Effector memory CD8-positive, alpha-beta T cell (primary cell): ENCODE measurements at places on chromosomes 16 and 17.

GRCh38 chr16:21284414-21284813 lies 6.3 kb upstream of the CRYM start:
- DNase-seq = no peak

DNA sequence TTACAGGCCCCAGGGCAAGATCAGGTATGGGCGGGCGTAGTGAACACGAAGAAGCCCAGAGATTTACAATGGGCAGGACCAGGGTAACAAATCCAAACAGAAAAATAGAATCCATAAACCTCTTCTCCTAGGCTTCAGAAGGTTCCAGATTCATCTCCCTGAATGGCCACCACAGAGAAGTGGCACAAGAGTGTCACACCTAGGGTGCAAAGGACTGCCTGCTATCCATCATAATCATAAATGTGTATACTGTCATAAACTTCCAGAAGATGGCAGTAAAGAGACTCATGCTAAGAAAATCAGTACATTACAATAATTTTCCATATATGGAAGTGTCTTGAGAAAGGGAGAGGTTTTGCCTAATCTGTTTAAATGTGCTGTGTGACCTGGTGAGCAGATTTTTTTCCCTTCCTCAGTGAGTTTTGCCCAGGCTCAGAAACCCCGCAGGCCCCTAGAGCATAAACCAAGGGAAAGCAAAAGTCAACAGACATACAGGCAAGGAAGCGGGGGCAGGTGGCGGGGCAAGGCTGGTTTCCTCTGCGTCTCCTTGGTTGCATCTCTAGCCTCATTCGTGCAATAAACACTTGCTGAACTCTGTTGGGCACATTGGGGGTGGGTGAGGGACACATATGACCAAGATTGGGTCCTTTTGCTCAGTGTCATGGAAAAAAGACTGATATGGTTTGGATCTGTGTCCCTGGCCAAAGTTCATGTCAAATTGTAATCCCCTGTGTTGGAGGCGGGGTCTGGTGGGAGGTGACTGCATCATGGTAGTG lies 92.0 kb upstream of the CDH5 start:
- DNase-seq = no peak

DNA sequence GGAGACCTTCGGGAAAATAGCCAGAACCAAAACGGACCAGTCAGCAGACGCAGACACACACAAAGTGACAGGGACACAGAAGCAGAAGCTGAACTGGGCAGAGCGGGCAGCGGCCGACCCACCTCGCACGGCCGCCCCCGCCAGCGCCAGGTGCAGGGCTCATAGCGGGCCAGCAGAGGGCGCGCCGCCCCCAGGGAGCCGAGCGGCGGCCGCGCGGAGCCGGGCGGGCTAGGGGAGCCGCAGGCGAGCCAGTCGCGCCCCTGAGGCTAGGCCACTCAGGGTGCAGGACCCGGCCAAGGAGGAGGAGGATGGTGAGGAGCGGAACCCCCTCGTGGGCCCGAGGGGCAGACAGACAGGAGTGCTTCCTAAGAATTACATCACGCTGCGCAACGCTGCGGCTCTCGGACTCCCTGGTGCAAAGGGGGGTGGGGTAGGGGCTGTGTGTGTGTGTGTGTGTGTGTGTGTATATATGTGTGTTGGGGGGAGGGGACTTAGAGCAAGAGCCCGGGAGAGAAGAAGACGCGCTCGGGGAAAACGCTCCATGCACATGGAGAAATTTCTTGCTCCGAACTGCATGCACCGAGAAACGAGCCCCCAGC lies 913 bp upstream of the NOG start:
- DNase-seq = peak; percentile 48

GRCh38 chr17:79769570-79770506 lies 8.1 kb upstream of the CBX2 start:
- no peak for DNase-seq

GRCh38 chr16:80527297-80527696 lies 13.5 kb upstream of the DYNLRB2 start:
- DNase-seq = peak; percentile 11

DNA sequence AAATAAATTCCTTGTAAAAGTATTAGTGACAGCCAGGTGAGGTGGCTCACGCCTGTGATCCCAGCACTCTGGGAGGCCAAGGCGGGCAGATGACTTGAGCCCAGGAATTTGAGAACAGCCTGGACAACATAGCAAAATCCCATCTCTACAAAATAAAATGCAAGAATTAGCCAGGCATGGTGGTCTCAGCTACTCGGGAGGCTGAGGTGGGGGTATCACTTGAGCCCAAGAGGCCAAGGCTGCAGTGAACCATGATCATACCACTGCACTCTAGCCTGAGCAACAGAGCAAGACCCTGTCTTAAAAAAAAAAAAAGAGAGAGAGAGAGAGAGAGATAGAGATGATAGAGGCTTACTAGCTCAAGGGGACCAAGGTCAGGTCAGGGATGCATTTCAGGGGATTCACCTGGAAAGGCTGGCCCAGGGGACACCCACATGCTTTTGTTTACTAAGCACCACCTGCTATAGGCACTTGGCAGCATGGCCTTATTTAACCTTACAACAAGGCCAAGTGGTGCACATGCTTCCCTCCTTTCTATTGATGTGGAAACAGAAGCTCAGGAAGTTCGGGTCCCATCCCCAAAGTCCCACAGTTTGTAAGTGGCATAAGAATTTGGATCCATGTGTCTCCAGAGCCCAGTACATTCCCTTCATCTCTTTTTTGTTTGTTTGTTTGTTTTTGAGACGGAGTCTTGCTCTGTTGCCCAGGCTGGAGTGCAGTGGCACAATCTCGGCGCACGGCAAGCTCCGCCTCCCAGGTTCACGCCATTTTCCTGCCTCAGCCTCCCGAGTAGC lies 12.4 kb upstream of the SRCIN1 start:
- DNase-seq = no peak

GRCh38 chr16:28917095-28917494 lies 7.9 kb downstream of the RABEP2 start:
- DNase-seq = no peak

GRCh38 chr16:50278251-50278650 lies 11.9 kb downstream of the ADCY7 start:
- no peak for DNase-seq

GRCh38 chr17:82400830-82401229 lies 17.3 kb upstream of the HEXD start:
- peak; percentile 33 for DNase-seq

- peak; percentile 45 for DNase-seq
These were observed 7.3 kb upstream of the VEZF1 start for GRCh38 chr17:57995076-57995956.

DNA sequence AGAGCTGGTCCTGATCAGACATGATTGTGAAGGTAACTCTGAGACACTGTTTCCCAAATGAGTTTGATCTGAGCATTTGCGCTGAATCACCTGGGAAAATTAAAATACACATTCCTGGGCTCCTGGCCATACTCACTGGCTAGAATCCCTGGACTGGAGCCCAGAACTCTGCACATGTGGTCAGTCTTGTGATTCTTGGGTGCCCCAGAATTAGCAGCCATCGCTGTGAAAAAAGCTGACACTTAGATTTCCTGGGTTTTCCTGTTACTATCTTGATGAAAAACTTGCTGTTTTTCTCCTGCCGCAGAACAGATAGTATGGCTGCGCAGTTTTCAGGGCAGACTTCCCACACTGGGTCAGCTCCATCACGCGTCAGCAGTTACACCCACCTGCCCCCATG lies 24.6 kb downstream of the NECAB2 start:
- DNase-seq = no peak

DNA sequence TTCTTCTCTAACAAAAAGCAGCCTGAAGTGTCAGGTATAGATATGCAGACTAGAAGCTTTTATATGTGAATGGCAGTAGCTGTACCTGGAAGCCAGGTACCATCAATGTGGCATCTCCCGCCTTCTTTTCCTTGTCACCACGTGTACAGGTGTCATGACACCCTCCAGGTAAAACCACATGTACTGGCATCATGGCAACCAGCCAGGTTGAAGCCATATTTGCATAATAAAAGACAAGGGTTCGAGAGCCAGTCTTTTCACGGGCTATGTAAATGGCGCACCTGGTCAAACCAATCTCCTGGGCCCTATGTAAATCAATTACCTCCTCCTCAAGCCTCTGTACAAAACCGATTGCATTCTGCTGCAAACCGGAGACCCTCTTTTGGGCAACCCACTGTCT lies 541.3 kb downstream of the CDH11 start:
- DNase-seq = no peak

- DNase-seq = no peak
These were observed 10.9 kb upstream of the C16orf54 start for GRCh38 chr16:29756654-29757053.

DNA sequence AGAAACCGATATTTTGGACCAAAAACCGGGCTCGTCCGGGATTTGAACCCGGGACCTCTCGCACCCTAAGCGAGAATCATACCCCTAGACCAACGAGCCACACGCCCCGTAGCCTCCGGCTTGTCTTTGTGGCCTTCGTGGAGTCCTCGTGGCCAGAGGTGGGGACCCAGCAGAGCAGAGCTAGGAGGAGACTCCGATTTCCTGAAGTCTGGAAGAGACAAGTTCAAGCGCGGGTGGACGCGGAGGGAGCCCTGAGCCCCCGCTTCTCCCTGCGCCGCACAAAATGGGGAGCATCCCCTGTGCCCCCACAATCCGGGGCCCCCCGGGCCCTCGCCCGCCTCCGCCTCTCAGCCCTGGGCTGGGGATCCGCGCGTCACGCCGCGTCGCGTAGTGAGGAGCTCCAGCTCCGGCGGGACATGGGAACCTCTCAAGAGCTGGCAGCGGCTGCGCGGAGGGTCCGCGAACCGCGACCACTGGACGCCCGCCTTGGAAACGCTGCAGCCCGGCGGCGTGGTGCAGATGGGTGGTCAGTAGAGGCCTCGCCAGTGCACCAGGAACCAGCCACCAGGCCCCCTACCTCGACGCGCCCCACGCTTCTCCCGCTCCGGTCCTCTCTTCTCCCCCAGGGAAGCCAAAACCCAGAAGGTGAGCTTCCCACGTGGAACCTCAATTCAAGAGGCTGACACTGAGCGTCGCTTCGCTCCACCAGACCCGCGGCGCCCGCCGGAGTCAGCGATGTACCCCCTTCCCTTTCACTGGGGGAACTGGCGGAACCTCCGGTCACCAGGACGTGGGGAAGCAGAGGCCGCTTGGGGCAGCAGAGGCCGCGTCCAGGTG lies 5.2 kb upstream of the OR1F1 start:
- DNase-seq = no peak
